ENCODE measurements at places on chromosomes 3 and 15.

GRCh38 chr3:103083848-103084631 is 649.2 kb downstream of the ZPLD1 start:
- DNase-seq: no peak

DNA sequence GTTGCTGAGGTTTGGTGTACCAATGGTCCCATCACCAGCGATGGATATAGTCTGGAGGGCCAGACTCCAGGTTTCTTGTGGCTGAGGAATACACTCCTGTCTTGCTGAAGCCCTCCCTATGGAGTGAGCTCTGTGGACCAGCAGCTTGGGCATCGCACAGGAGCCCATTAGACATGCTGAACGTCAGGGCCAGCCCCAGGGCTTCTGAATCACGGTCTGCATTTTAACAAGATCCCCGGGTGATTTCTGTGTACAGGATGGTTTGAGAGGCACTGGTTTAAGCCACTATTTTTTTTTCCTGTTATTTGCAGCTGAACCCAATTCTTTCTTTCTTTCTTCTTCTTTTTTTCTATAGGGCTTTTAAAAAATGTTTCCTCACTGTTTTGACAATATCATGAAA is 69.5 kb upstream of the XCR1 start:
- no peak for DNase-seq

- no peak for DNase-seq
Observed at GRCh38 chr3:16207031-16207430, 32.6 kb downstream of the GALNT15 start.

DNA sequence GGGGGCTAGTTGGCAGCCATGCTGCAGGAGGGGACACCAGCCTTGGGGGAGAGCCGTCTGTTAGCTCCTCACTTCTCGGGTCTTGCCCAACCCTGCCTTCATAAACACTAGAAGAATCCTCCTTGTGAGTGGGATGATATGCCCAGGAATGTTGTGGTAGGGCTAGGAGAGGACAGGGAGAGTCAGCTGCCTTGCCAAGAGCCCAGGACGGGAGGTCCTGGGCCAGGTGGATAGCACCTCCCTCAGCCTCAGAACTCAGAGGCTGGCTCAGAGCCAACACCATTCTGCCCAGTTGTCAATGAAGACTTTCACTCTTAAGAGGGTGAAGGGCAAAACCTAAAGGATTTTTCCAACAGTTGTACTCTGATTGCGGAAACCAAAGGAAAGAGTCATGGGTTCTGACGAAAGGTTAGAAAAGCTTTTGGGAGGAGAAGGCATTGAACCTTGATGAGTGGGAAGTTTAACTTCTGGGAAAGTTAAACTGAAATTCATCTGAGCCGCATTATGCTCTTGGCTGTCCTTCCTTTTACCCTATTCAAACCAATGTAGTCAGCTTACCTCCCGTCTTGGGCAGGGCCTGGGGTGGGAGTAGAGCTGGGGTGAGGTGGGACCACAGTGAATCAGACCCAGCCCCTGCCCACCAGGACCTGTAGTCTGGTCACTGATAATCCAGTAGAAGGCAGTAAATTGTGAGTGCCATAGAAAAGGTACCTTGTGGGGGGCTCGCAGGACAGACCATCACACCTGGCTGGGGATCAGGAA is 81.9 kb downstream of the FAM43A start:
- no peak for DNase-seq

- no peak for DNase-seq
Observed at GRCh38 chr15:34791701-34792100, 3.6 kb downstream of the ACTC1 start.

DNA sequence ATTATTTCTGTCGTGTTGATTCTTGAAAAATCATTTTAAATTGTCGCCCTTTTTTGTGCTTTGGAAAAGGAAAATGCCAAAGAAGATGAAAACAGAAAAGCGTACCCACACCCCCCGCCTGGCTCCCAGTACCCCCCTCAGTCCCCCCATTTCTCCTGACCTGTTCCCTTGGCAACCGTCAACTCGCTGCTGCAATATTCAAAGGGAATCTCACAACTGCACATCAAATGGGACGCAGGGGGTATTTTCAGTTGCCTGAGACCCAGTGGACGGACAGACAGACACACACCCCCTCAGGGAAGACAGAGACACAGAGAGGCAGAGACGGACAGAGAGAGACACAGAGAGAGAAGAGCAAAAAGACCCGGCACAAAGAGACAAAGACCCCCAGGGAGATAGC is 83.5 kb upstream of the PRR20G start:
- DNase-seq: no peak

GRCh38 chr3:112653209-112653871 is 12.4 kb upstream of the CCDC80 start:
- no peak for DNase-seq

GRCh38 chr3:56219894-56220805 is 248.1 kb downstream of the ERC2 start:
- no peak for DNase-seq

GRCh38 chr3:116877968-116878367 is 168.4 kb downstream of the TUSC7 start:
- no peak for DNase-seq

DNA sequence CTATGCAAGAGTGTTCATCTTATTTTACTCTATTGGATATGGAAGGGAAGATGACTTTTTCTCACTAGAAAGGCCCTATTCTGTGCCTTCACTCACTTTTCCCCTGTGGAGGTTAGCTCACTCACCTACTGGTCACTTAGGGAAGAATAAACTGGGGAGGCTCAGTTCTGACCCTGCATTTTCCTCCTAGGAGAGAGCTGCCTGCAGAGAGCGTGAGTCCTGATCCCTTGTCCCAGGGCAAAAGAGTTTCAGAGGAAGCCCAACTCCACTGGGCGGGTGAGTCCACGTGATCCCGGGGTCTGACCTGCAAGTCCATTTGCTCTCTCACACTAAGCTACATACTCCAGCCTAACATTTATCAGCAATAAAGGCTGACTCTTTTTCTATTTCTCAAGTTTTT is 8.4 kb downstream of the MORC1 start:
- no peak for DNase-seq

- no peak for DNase-seq
Observed at GRCh38 chr3:195763843-195764825, 43.4 kb downstream of the MUC20 start.

GRCh38 chr3:25144430-25144829 is 283.6 kb upstream of the RARB start:
- DNase-seq: no peak

- no peak for DNase-seq
Observed at GRCh38 chr3:68771681-68772080, 160.7 kb downstream of the TAFA4 start.

DNA sequence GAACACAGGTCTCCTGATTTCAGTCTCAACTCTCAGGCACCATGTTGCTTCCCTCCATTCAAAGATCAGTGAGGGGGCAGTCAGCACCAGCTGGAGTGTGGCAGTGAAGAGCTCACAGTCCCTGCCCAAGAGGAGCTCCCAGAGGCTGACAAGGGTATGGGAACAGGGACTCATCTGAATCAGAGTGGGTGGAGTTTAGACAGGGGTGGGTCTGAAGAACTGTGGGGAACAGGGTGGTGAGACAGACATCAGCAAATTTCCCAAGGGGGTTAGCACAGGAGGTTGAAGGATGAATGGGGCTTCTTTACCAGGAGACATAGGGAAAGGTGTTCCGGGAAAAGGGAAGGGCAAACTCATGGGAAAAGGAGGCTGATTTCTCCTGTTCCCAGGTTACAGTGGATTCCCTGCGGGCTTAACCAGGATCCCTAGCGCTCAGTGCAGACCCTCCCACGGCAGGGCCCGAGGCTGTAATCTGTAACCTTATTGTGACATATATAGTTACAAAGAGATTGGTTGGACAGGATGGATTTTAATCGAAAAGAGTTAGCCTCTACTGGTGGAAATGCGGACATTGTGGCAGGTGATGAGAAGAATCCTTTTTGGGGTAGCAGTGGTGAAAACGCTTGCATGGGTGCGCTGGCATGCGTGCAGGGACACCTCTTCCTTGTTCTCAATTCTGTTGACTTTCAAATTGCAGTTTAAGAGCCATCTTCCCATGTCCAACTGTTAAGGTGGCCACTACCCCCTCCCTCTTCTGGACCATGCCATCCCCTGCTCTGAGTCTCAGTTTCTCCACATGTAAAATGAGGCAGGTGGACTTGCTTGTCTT is 160.3 kb downstream of the SMAD6 start:
- DNase-seq: no peak

DNA sequence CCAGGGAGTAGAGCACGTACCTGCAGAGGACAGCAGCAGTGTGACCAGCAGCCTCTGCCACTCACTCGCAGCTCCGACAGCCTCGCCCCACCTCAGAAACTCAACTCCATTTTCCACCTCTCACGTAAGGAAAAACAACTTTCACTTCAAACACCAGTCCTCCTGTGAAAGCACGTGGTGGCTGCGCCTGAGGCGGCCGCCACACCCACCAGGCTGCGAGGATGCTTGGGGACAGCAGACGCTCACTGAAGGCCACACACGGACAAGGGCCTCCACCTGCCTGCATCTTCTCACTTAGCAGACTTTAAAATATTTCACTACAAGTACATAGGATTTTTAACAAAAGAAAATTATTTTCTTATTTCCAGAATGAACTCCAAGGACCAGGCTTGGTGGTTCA is 67.9 kb downstream of the CYFIP1 start:
- DNase-seq: no peak

DNA sequence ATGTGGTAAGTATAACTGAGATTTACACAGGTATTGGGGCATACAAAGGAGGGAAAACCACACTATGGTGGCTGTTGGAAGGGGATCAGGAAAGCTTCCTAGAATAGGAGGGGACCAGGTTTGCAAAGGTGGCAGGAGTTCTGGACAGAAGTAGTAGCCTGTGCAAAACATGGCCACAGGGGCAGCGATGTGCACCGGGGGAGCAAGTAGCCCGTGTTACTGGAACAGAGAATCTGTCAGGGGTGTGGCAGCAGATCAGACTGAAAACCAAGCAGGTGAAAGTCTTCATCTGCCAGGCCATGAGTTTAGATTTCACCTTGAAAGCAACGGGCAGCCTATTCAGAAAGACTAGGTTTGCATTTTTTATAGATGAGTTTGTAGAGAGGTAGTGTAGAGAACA is 182.3 kb upstream of the LPP start:
- no peak for DNase-seq

- DNase-seq: no peak
Observed at GRCh38 chr3:10242182-10243065, 5.8 kb upstream of the TATDN2 start.

DNA sequence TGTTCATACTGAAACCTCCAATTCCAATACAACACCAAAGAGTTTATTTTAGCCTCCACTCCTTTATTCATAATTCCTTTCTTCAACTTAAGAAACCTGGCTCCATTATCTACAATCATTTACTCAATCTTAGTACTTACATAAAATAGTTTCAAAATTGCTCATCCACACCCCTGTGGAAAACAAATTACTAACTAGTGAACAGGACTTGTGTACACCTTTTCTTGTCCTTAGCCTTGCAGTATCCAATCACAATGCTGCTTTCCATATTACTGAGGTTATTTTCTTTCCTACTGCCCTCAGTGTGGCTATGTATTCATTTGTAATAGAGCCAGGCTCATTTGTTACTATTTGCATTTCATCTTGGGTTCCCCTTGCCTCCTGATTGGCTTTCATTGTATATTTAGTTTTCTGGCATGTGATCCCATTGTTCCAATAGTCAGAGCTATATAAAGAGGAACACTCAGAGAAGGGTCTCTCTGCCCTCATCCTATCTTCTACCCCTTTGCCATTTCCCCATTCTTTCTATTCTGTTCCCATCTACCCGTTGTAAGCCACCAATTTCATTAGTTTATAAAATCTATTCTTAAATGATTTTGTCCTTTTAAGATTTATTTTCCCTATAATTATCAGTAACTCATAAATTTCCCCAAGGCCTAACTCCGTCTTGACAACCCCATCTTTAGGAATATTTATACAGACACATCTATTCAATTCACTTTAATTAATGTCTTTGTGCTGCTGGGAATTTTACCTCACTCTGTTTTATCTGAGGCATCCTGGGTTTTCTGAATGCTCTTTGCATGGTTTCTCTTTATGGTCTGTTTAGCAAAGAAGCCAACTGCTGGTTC is 67.9 kb upstream of the RBP1 start:
- DNase-seq: no peak

- no peak for DNase-seq
Observed at GRCh38 chr15:69510556-69510955, 57.9 kb downstream of the RPLP1 start.

DNA sequence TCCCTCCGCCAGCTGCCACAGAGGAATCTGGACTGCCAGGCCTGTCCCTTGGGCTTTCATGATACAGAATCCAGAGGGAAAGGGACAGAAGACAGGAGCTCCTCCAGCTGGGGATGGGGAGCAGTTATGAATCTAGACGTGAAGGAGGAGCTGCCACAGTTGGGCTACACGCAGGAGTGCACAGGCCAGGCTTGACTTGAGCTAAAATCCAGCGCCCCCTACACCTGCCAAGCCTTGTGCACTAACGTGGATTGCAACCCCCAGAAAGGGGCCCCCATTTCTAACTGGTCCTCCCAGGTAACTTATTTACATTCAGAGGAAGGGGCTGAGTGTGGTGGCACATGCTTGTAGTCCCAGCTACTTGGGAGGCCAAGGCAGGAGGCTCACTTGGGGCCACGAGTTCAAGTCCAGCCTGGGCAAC is 14.3 kb downstream of the KLHL6 start:
- no peak for DNase-seq

DNA sequence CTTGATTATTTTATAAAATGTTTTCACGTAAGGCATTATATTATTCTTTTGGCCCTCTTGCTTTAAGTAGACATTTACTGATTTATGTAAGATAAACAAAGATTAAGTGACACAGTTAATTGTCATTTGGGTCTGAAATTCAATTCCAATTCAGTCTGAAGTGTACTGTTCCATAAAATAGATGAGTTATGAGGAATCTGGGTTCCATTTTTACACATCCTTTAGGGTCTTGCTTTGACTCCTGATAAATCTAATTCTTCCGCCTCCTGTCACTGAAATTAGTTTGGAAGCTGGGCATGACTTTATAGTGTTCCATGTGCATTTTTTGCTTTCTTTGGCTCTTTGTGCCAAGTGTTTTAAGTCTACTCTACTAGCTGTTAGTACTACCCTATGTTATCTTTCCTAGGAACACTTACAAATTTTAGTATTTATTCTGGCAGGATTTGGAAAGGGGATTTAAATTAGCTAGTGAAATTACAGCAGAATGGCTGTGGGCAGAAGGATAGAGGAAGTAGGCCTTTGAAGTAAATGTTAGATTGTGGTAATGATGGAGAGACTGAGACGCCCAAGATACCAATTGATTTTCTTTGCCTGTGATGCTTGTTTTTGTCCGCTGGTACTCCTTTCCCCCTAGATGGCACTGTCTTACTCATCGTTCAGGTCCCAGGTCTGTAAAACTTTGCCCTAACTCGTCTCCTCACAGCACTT is 14.3 kb downstream of the ARL8B start:
- no peak for DNase-seq

- no peak for DNase-seq
Observed at GRCh38 chr3:182519569-182519968, 273.7 kb upstream of the ATP11B start.

DNA sequence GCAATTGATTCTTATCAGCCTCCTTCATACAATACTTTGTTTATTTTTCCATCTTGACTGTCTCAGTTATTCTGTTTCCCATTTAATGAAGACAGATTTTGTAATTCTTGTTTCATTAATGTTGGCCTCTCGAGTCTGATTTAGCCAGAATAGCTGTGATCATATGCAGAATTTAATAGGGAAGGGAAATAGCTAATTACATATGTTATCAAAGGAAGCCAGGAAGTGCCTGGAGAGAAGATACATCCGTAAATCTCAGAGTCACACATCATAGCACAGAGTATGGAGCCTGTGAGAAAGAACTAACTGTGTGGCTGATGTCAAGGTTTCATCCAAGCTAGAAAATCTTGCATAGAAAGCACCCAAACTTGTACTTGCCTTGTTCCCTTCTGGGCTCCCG is 288.9 kb upstream of the SLCO3A1 start:
- DNase-seq: no peak
